Stimulated activated CD4-positive, alpha-beta T cell treated with anti-CD3 and anti-CD28 coated beads, Interleukin-2, amount 100 ng/mL, for 4 hours (primary cell): ENCODE measurements at places on chromosomes 3 and 15.

DNA sequence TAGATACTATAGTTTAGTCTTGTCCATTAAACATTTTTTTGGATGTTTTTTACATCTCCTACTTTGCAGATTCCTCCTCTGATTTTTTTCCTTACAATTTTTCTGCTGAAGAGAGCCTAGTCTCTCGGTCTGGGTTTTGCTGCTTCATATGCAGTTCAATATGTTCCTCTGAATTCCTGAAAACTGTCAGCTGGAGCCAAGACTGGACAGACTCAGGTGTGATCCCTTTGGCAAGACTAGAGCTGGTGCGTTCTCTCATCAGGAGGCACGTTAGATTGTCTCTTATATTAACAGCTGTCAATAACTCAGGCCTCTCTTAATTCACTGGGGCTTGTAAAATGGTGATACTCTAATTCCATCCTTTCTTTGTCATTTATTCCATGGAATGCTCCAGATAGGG is 13.4 kb upstream of the GHRL start:
- DNase-seq = no peak

- DNase-seq = no peak
Observed at GRCh38 chr15:50108461-50108860, 10.6 kb downstream of the ATP8B4 start.

DNA sequence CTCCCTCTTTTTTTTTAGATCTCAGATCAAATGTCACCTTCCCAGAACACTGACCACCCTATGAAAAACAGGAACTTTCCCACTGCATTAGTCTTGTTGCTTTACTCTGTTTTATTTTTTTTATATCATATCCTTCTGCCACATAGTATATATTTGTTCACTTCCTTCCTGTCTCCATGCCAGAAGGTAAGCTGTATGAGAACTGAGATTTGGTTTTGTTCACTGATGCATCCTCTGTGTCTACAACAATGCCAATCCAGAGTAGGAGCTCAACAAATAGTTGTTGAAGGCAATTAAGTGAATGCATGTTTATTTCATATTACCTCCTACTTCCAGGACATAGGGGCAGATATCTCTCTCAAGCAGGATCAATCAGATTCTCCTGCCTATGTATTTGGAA is 114.4 kb downstream of the TPRG1 start:
- no peak for DNase-seq

GRCh38 chr3:49399461-49399860 is 12.3 kb downstream of the RHOA start:
- no peak for DNase-seq

DNA sequence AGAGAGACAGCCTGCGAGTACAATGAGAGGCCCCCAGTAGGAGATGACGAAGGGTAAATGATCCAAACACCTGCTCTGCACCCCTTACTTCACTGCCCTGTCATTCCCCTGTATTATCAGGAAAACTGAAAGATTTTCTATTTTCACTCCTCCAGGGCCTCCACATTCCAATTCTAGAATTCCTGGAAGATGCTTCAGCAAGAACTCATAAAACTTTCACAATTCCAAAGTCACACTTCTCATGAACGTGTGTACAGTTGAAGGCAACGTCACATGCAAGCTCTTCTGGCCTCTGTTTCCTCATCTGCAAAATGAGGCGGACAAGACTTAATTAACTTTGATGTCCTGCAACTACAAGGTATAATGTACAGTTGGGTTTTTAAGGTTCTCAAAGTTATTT is 62.8 kb upstream of the SPATA12 start:
- DNase-seq = no peak

- DNase-seq = no peak
Observed at GRCh38 chr3:59811160-59811559, 761.3 kb upstream of the CFAP20DC start.

GRCh38 chr3:197022405-197023231 is 7.0 kb downstream of the MELTF start:
- no peak for DNase-seq

DNA sequence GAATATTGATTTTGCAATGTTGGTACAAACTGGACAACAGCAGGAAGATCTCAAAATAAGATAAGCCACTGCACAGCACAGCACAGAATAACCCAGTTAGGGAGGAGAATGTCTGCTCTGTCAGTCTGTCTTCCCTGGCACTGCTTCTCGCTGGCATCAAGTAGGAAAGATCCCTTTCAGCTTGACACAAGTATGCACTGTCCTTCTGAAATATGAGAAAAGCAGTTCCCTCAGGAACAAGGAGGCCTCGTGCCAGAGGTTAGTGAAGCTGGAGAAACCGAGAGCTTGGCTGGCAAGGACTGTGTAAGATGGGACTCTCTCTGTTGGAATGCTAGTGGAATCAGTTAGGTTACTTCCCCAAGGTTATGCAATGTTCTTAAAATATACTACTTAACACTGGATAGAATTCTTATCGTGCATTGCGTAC is 59.1 kb downstream of the FMN1 start:
- DNase-seq = no peak

GRCh38 chr3:181330257-181330656 is 340.7 kb upstream of the DNAJC19 start:
- no peak for DNase-seq

DNA sequence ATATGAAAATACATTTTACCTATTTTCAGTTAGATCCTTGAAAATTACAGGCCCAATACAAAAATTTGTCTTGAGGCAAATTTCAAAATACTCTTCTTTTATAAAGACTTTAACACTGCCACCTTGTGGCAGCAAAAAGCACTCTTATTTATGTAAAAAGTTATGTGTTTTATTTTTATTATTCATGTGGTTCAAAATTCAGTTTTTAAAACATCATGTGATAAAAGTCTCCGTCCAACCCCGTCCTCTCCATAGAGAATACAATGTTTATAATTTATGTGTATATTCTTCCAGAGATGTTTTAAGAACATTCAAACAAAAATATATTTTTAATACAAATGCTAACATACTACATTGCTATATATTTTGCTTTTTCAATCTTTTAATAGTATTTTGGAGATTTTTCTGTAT is 36.9 kb upstream of the TRIM59 start:
- DNase-seq = no peak

GRCh38 chr3:9045371-9045770 is 82.1 kb upstream of the RAD18 start:
- DNase-seq = no peak

DNA sequence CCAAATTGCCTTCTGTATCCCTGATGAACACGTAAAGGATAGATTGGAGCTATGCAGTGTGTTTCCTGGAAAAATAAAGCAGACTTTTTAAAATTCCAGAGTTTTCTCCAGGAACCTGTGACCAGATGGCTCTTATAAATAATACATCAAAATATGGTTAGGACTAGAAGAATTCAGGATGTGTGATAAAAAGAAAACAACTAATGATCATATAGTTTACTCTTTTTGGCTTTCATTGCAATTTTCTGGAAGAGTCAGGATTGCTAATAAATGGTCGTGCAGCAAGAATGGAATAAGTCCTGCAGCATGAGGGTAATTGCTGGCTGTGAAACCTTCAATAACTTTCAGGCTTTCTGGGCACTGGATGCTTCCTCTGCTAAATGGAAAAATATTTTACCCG is 30.2 kb upstream of the DENND4A start:
- DNase-seq = no peak

GRCh38 chr3:151087648-151088047 is 2.2 kb downstream of the MED12L start:
- no peak for DNase-seq

- DNase-seq = no peak
Observed at GRCh38 chr3:152403632-152404066, 134.9 kb downstream of the MBNL1 start.

DNA sequence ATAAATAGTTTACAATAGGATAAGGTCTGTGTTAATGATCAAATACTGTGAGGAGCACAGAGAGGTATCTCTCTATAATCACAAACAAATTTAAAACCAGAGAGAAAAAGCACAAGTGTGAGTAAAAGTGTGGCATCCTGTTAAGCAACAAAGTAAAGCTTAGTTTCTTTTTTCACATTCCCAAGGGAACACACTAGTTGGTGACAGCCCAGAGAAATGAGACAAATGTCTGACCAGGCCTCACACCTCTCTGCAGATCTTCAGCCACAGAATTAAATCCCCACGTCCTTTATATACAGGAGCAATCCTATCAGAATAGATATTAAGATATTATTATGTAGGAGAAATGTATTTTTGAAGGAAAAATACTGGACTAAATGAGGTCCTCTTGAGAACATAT is 2.7 kb downstream of the FBN1 start:
- DNase-seq = no peak

GRCh38 chr15:68061171-68061570 is 7.1 kb downstream of the PIAS1 start:
- DNase-seq = no peak

GRCh38 chr15:63523306-63523990 is 19.1 kb downstream of the USP3 start:
- no peak for DNase-seq

DNA sequence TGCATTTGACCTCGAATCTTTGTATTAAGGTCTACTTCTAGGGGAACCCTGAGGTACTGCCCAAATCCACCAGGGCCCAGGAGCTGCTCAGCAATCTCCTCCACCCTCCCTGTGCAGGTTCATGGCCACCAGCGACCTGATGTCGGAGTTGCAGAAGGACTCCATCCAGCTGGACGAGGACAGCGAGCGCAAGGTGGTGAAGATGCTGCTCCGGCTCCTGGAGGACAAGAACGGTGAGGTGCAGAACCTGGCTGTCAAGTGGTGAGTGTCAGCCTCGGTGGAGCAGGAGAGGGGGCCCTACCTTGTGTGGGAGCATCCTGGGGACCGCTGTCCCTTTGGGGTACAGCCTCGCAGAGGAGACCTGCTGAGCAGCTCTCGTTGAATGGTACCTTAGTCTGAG is 6.9 kb downstream of the CAND2 start:
- no peak for DNase-seq

DNA sequence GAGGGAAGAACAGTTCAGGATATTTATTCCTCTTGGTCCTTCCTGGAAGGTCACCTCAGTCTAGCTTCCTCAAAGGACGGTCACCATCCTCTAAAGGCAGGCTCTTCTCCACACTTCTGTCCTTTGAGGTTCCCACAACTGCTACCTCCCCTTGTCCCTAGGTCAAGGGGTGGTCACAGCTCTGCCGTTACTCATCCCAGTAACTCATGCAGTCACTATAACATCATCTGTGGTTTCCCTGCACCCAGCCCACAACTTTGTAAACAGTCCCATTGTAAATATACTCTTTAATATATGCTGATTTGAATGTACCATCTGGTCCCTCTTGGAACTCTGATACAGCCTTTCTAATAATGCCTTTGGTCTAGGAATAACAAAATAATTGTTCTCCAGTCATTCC is 887.4 kb downstream of the FHIT start:
- no peak for DNase-seq

GRCh38 chr3:72722930-72723726 is 125.1 kb downstream of the SHQ1 start:
- DNase-seq = no peak

- DNase-seq = no peak
Observed at GRCh38 chr15:23072633-23073032, 33.3 kb upstream of the TUBGCP5 start.

DNA sequence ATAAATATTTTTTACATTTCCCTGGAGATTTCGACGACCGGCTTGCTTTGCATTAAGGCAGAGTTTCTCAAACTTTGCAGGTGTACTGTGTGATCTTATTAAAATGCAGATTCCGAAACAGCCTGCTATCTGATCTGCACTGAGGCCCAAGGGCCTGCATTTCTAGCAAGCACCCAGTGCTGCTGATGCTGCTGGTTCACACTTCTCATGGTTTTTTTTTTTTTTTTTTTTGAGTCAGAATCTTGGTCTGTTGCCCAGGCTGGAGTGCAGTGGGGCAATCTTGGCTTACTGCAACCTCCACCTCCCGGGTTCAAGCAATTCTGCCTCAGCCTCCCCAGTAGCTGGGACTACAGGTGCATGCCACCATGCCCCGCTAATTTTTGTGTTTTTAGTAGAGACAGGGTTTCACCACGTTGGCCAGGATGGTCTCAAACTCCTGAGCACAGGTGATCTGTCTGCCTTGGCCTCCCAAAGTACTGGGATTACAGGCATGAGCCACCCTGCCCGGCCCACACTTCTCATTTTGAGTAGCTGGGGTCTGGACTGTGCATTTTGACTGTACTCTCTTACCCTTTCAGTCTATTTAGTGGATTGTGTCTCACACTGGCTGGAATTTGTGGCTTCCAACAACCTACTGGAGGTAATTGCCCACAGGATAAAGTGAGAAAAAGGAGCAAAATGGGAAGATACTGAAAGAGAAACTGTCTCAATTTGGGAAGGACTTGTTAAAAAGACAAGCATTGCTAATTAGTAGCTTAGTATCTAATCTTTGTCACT is 94.1 kb downstream of the ITPR1 start:
- no peak for DNase-seq

DNA sequence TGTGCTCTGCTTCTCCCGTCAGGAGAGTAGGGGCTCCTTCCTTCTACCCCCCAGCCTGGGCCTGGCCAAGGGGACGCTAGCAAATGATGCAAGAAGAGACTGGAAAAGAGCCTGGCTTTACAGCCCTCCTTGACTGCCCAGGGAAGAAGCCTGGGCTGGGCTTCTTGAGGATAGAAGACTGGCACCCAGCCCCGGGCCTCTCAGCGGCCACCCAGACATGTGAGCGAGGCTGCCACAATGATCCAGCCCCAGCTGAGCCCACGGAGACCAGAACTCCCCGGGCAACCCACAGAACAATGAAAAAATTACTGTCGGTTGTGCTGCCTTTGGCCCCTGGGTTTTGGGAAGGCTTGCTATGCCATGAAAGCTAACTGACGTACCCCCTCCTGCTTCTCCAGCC is 100.6 kb upstream of the PRR20G start:
- DNase-seq = no peak

DNA sequence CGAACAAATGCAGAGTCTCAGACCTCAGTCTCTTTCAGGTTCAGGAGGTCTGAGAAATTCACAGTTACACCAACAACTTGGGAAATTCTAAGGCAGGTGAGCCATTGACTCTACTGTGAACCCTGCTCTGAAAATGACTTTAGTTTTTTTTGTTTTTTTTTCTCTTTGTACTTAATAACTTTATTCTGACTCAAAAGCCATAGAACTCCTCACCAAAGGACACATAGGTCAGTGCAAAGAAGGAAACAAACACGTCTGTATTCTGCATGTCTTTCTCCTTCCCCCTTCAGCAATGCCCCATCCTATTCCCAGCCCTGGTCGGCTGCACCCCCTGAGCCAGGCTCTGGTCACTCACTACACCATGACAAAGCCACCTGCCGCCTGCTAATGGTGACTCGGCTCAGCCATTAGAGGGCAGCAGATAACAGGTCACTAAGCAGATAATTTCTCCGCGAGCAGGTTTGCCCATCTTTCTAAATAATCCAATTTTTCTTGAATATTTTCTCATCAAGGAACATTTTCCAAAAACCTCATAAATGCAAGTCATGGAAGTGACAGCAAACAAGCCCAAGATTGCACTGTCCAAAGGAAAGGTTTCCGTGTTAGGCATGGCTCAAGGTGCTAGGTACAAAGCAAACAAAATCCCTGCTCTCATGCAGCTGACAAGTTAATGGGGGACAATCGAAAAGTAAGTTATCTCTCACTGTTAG is 37.7 kb downstream of the TM4SF4 start:
- DNase-seq = no peak

DNA sequence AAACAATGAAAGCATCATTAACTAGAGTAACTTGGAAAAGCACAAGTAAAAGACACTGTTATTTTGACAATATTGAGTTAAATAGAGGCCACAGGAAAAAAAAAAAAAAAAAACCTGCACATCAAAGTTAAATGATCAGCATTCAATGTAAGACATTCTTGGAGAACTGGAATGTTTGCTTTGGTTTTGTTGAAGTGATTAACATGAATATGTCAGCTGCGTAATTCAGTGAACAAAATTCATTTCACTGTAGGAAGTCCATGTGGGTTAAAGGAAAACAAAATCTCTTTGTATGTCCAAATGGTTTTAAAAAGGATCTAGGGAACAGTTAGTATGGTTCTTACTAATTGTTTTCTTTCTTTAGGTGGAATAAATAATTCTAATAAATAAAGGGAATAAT is 252.8 kb upstream of the CNTN6 start:
- DNase-seq = no peak
